ENCODE measurements at places on chromosomes 1 and 21.
A peak's percentile ranks its signal among the peaks of the same experiment; 100 is the strongest.

- no peak for DNase-seq
Measured at GRCh38 chr1:247639381-247639981, 34.1 kb downstream of the OR2G3 start.

DNA sequence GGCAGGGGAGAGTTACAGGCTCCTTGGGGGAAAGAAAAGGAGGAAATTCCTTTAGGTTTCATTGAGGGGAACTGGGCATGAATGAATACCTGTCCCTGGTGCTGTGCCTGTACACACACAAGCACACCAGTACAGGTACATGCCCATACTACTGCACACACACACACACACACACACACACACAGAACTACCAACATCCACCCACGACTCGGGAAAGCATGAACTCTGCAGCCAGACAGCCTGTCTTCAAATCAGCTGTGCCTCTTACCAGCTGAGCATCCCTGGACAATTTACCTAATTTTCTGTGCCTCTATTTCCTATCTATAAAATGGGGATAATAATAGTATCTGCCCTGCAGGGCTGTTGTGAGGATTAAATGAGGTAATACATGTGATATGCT is 7.2 kb upstream of the GRIK3 start:
- DNase-seq = no peak

DNA sequence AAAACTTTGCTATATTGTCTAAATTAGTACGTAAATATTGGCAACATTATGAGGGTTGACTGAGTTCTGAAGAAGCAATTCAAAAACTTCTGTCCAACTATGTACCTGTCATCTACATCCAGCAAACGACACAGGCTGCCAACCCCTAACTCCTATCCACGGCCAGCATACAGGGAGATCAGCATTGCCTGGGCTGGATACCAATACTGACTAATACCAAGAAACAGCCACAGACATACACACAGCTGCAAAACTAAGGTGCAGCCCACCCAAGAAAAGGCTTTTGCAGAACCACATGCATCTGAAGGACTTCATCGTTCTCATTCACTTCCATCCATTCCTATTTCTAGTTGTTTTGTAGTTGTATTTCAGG is 2.0 kb downstream of the KIAA0319L start:
- no peak for DNase-seq

GRCh38 chr1:42461196-42461595 is 1.9 kb upstream of the CCDC30 start:
- no peak for DNase-seq

GRCh38 chr1:113320972-113321680 is 69.2 kb upstream of the MAGI3 start:
- DNase-seq = no peak

DNA sequence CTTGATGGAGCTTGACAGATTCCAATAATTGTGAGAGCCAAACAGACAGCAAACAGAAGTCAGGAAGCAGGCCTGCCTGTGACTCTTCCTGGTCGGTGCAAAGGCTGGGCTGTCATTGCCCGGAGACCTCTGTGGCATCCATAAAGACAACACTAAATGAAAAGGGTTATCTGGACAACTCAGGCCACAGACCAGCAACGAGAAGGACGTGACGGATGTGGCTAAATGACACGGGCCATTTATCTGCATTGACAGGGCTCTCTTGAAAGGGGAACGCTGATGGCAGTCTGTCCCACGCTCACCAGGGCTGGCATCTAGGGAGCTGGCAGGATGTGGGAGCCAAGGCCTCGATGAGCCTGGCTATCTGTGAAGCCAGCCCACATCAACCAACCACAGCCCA is 35.0 kb downstream of the HMGB4 start:
- no peak for DNase-seq

- no peak for DNase-seq
Measured at GRCh38 chr1:7589774-7590425, 181.2 kb upstream of the VAMP3 start.

DNA sequence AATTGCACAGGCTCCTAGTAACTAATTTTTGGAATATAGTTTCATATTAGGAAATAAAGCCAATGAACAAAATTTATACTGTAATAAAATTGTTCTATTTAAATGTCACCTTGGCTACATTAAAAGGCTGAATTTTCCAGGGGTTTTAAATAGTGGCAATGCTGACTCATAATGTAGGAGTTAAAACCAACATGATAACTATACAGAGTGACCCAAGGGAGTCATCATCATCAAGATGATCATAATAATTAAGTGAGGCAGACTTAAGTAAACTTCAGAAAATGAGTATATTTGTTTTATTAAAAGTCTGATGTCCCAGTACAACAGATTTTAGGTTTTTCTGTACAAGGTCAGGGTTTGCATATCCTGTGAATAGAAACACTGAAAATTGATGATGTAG is 183.4 kb downstream of the PLPPR4 start:
- DNase-seq = no peak

- DNase-seq = no peak
Measured at GRCh38 chr1:6271554-6271953, 10.7 kb upstream of the GPR153 start.

GRCh38 chr1:228471762-228472398 is 15.3 kb upstream of the RNF187 start:
- DNase-seq = no peak

DNA sequence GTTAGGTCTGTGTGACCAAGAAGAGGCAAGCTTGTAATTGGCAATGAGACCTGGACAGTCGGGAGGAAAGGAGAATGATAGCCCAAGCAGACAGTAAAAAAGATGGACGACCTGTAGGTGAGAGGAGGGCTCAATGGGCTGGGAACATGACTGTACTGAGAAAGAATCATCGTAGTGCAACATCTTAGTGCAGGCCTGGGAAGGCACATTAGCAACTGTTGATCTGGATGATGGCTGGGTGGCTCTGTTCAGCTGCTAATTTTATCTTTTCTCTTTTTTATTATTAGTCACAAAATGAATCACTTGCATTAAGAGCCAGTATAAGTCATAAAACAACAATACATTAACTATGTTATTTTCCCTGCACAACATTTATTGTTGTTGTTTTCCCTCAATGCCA is 32.9 kb downstream of the IFI44 start:
- DNase-seq = no peak

DNA sequence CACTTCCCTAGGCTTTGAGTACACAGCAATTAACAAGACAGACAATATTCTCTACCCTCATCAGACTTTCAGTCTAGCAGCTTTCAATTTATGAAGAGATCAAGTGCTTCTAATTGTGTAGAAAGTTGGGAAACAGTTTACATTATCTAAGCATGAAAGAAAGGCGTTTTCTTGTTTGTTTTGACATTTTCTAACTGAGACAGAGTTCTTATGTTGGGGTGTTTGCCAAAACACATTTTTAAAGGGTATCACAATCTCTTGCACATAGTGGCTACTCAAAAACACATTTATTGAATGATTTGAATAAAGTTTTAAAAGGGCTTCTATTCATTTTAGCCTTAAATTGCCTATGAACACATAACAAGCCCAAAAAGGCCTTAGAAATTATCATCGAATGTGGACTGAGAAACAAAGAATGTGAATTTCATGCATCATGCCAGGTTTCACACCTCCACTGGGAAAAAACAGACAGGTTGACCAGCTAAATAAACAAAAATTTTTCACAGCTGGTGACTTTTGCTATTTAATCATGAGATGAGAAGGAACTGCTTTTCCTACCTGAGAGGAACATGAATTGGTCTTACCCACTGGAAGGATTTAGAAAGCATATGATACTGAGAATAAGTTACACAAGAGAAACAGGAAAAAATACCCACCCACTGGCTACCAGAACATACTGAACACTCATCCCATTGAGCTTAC is 394.5 kb upstream of the PKN2 start:
- DNase-seq = no peak

- DNase-seq = no peak
Measured at GRCh38 chr1:47338249-47339077, 4.9 kb downstream of the CMPK1 start.

- DNase-seq = no peak
Measured at GRCh38 chr1:77553568-77554291, 128.7 kb downstream of the ZZZ3 start.

DNA sequence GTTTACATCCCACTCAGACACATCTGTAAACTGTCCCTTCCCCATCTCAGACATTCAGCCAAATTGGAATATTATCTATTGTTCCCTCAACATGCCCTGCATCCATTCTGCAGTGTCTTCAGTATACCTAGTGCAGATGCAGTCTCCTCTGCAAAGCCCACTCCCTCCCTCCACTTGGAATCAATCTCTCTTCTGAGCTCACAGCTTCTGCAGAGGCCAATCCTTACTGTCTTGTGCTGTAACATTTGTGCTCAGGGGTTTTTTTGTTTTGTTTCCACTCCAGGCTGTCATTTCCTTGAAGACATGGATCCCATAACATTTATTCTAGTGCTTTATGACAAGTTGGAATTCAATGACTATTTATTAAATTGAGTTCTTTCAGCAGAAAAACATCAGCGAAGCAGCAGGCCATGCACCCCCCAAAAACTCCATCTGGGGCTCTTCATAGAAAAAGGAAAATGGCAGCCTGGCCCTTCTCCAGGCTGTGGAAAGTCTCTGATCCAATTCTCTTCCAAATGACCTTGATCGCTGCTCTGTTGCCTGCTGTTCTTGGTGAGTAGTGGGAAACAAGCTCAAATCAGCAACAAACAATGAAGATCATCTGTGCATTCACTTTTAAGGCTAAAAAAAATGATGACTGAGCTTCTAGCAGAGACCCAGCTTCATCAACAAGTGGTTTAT is 8.7 kb downstream of the C4BPA start:
- no peak for DNase-seq

DNA sequence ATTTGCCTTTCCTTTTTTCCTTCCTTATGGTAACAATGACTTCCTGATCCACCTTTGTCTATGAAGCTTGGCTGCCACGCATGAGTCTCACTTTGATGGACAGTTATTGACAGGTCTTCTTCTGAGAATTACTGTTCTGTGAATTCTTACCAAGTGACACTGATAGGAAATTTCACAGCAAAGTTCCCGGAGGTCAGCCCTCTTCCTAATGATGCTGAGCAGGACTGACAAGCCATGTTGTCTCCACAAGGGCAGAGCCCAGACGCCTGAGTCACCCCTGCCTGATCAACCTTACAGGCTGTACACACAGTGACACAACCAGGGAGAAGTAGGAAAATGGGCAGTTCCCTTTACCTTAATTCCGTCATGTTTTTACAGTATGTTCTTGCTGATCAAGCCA is 44.2 kb downstream of the ZC3H11B start:
- no peak for DNase-seq

GRCh38 chr21:28309596-28309995 is 683.1 kb downstream of the LTN1 start:
- DNase-seq = no peak

DNA sequence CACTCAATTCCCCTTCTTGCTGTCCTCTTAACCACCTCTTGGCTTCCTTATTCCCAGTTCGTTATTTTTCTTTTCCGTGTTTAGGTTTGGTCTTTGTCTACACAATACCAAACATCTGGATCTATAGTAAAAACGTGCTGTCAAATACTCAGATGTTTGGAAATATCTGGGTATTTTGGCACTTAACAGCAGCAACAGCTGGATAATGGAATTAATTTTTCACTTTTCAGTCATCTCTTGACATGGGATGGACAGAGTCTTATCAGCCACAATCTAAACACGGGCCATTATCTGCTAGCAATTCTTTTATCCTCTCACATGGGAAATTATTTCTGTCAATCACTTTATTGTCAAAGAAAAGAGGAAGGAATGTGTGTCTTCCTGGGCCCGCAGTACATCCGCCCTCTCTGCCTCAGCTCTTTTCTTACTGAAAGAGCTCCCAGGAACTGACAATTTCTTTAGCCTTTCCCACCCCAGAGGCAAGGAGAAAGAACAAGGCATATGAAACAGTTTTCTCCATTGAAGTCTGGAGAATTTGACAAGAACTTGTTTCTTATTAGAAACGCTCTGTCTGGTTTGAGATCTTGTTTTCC is 13.4 kb downstream of the NHLH2 start:
- DNase-seq = no peak

- DNase-seq = no peak
Measured at GRCh38 chr1:188386161-188386560, 1557.4 kb downstream of the PLA2G4A start.

DNA sequence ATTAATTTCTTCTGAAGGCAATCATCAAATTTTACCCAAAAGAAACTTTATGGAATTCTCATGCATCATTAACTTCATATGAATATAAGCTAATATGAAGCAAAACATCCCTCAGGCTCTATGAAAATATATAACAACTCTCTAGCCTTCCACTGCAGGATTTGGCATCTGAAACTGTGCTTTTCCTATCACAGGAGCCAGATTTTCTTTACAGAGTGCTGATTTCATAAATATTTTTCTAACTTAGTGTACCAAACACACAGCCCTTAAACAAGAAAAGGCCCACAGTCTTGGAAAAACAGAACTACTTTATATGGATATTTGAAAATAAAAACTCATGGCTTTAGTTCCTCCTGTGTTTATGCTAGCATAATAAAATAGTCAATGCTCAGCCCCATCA is 559.5 kb upstream of the CHRM3 start:
- DNase-seq = no peak

- no peak for DNase-seq
Measured at GRCh38 chr1:7278827-7279765, 492.0 kb upstream of the VAMP3 start.

- DNase-seq = no peak
Measured at GRCh38 chr1:4060850-4061249, 160.8 kb upstream of the C1orf174 start.

- DNase-seq = peak; percentile 4
Measured at GRCh38 chr1:165928075-165928731, 100.8 kb downstream of the UCK2 start.

DNA sequence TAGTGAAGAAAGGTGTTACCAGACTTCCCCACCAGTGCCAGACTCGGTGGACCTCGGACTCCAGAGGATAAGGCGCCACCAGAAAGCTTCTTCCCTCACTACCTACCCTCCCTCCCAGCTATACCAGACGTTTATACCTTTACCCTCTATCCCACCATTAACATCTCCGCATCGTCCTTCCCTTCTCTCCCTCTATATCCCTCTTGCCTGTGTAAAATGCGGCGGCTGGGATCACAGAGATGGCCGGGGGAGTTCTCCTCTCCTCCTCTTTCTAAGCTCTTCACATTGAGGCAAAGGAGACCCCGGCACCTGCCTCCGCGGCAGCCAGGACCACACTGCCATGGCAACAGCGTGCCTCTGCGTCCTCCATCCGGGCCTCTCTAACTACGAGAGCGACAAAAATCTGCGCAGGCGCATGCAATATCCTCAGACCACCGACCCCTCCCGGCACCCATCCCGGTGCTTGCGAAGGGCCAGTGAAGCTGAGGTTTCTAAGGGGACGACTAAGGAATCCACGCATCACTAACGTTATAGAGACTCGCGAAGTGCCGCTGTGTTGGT is at the start of gene CCDC181:
Gene CCDC181 (minus strand): TSS at position 394 of the 561 bp plus-strand sequence. CDS start 2,547 bp downstream, outside the sequence.
- no peak for DNase-seq

DNA sequence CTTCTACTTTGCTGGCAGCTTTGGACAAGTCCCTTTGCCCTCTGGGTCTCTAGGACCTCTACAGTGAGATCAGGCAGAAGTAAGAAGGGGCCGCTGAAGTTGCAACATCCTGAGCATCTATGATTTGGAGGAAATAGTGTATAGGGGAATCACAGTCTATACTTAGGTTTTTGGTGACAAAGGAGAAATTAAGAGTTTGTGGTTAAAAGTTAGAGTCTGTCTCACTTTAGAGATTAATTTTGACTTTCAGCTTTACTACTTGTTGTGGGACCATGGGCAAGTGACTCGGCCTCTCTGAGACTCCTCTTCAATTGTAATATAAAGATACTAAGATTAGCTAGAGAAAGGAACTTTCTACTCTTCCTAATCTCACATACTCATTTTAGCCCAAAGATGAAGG is 33.1 kb upstream of the LMX1A start:
- DNase-seq = no peak

Data from NCI-H2029 treated with DMSO at 0.1 percent for 48 hours (cell line).